Femur (tissue), 1 donor: ENCODE measurements at places on chromosomes 11 and 22.

DNA sequence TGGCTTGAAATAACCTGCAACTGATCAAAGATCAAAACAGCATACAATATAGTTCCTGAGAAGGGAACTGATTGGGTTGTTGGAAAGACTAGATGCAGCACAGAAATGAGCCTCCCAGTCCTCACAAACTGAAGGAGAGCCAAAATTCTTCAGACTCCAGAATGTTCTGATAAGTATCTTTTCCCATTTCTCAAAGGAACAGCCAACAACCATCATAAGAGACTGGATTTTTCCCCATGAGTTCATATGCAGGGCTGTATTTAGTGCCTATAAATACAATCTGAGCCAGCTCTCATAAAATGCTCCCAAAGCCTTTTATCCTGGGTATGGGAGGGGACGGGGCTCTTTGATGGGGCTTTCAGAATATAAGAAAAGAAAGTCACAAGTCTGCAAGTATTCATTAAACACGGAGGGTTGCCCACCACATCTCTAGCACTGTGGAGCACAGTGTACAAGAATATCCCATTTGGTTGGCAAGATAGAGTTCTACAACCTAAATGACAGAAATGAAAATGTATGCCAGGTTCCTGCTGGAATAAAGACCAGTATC, 50.7 kb upstream of the LYVE1 start:
- DNase-seq, result no peak

GRCh38 chr11:130671801-130672700, 223.6 kb downstream of the ADAMTS15 start:
- DNase-seq, result peak; percentile 95

- peak; percentile 27 for DNase-seq
Measured at GRCh38 chr11:728901-729491, 18.3 kb upstream of the TALDO1 start.

DNA sequence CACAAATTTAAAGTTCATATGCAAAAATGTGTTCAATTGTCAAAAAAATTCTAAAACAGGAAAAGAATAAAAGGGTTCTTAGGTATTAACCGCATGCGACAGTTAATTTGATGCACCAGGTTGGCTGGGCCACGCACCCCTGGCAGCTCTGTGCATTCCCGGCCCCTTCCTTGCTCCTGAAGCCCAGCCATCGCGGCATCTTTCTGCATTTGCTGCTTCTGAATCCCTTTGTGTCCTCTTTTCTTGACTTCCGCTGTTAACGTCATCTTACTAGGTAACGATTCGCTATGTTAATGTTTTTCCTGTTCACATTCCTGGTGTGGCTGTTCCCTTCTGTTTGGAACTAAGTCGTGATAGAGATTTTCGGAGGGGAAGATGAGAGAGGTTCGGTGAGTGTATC, 7.9 kb upstream of the KLHDC7B start:
- no peak for DNase-seq

GRCh38 chr11:67269401-67270255, 3.4 kb downstream of the GRK2 start:
- DNase-seq, result peak; percentile 30

DNA sequence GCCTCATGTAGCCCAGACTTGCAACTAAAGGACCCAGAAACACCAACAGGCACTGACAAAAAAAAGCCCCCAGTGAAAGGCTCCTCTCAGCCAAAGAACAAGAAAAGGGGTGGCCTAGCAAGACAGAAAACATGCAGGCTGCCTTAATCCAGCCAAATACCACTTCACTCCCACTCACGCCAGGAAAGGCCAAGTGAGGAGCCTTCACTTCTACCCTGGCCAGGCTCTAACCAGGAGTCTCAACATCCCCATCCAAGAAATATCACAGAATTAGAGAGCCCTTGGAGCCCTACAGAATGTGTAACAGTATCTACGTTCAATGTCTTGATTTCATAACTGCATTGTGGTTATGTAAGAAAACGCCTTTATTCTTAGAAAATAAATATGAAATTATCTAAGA, 149.0 kb downstream of the APOL5 start:
- DNase-seq, result no peak

DNA sequence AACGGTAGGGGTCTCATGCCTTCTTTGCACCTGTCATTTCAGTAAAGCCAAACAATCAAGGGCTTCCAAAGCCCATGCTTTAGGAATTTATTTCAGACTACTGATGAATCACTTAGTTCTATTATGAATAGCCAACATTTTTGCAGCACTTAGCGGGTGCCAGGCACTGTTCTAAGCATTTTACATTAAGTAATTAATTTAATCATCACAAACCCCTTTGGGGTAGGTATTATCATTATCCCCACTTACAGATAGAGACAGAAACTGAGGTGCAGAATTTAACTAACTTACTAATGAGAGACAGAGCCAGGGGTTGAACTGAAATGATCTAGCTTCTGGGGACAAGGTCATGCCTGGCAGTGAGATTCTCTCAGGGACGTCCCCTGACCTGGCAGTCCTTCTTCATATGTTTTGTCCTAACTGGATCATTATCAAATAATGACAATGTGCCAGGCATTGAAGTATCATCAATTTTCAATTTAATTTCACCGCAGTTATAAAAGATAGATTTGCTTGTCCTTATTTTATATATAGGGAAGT, 31.7 kb upstream of the NAV2 start:
- DNase-seq, result no peak

- DNase-seq, result no peak
Measured at GRCh38 chr11:77660947-77661346, 23.4 kb upstream of the CLNS1A start.

DNA sequence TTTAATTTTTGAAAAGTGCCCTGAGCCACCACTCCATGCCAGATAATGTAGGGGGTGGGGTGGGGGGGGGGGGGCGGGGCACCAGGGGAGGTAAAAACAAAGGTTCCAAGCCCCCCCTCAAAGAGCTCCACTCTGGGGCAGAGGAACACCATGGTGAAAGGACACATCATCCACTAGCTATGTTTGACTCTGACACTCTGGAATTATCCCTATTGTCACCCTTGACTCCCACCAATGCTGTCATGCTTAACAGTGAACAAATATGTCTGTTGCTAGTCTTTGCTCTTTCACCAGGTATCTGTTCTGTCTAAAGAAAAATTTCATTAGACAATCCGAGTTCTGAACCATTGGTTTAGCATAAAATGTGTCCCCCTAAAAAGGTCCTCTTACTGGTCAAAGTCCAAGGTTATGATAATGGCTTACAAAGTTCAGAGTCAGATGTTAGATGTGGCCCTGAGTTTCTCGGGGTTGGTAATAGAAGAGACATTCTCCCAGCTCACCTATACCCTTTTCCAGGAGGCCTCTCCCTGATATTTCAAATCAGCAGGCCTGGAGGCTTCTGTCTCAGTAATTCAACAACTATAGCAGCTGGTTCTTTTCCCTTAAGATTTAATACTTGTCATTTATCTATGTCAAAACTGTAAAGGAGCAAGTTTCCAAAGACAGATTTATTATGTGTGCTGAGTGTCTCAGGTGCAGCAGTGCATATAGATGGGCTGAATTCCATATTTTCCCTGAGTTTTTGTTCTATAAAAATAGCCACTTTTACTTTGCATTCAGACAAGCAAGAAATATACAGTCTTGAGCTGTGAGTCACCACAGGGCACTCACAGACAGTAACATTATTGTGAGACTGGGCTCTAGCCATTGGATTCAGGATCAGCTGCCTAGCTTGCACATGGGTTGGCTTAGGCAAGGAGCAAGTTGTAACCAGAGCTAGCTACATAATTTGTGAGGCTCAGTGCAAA, 174.1 kb downstream of the CSNK2A3 start:
- peak; percentile 64 for DNase-seq

- DNase-seq, result no peak
Measured at GRCh38 chr11:85935751-85936150, 80.6 kb downstream of the CCDC83 start.

GRCh38 chr11:94196363-94196762, 67.7 kb downstream of the PANX1 start:
- no peak for DNase-seq

GRCh38 chr11:20668844-20669819, at the start of gene NELL1:
NELL1 (plus strand) TSS chr11:20669586.
- DNase-seq, result no peak

DNA sequence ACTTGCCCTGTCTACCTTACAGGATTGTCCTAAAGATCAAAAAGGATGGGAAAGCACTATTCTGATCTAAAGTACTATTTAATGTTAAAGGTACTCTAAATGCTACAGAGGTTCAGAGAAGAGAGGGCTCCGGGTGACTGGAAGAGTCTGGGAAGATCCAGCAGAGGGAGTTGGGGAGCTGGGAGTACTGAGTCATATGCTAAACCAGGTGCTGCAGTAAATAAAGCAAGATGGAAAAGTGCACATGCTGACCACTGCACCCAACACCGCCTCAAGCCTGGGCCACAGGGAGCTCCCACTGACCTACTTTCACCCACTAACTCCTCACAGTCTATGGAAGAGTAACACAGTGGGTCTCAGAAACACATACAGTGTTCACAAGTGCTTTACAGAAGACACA, 49.3 kb downstream of the WT1 start:
- no peak for DNase-seq

DNA sequence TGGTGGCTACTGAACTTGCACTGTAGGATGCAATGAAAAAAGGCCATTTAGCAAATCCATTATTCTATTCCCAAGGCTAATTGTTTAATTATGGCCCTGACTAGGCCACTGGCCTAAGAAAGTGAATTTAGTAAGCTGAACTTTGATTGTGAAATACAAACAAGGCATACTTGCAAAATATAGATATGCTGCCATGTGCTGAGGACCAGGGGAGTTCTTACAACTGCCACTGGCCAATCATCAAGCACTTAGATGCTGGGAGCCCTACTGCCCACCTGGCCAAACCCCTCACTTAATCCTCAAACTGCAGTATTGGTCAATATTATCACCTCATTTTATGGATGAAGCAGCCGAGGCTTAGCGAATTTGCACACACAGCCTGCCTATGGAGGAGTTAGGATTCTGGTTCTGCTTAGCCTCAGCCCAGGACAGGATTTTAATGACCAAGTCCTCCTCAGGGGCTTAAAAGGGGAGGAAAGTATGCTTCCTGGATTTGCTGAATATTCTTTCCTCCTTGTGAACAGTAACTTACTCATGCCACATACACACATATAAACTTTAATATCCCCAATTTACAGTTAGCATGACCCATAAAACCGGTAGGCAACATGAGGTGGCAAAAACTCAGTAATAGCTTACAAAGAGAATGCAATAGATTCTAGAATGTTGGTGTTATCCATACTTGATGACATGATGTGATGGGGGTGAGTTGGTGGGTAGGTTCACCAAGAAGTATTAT, 39.3 kb downstream of the CD44 start:
- DNase-seq, result no peak

DNA sequence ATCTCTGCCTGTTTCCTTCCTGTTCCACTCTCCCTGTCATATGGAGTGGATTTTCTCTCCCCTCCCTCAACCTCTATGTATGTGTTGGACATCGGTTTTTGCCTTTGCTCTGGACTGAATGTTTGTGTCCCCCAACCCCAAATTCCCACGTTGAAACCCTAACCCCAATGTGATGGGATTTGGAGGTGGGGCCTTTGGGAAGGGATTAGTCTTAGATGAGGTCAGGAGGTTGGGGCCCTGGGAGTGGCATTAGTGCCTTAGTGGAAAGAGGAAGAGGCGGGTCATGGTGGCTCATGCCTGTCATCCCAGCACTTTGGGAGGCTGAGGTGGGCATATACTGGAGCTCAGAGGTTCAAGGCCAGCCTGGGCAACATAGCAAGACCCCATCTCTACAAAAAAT, 11.6 kb downstream of the TP53AIP1 start:
- DNase-seq, result no peak

- DNase-seq, result peak; percentile 83
Measured at GRCh38 chr22:46798366-46799350, 36.2 kb downstream of the TBC1D22A start.

- DNase-seq, result no peak
Measured at GRCh38 chr11:27991736-27992135, 116.2 kb downstream of the KIF18A start.

DNA sequence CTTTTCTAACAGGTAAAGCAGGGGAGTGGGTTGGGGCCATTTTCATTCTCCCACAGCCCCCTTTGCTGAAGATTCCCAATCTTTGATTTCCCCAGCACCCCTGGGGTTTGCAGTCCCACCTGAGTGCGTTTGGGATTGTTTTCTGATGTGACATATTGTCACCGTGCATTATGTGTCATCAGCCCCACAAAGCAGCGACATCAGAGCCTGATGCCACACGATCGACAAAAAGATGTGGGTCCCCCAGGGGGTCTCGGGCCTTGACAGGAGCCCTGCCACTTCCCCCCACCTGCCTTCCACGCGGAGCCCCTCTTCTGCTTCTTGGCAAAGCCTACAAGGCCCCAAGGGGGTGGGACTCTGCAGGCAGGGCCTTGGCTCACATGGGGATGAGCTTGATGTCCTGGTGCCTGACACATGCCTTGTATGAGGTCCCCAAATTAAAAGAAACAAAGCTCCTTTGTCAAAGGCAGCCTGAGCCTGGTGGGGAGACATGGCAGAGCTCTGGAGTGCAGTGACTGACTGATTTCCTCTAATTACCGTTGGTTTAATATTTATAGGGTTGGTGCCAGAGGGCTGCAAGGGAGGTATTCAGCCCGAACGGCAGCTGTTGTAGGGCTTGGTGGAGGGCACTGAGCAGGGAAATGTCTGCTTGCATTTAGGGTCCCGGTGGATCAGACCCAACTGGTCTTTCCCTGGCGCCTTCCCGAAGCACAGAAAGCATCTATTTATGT, 149.2 kb downstream of the MIAT start:
- DNase-seq, result no peak

DNA sequence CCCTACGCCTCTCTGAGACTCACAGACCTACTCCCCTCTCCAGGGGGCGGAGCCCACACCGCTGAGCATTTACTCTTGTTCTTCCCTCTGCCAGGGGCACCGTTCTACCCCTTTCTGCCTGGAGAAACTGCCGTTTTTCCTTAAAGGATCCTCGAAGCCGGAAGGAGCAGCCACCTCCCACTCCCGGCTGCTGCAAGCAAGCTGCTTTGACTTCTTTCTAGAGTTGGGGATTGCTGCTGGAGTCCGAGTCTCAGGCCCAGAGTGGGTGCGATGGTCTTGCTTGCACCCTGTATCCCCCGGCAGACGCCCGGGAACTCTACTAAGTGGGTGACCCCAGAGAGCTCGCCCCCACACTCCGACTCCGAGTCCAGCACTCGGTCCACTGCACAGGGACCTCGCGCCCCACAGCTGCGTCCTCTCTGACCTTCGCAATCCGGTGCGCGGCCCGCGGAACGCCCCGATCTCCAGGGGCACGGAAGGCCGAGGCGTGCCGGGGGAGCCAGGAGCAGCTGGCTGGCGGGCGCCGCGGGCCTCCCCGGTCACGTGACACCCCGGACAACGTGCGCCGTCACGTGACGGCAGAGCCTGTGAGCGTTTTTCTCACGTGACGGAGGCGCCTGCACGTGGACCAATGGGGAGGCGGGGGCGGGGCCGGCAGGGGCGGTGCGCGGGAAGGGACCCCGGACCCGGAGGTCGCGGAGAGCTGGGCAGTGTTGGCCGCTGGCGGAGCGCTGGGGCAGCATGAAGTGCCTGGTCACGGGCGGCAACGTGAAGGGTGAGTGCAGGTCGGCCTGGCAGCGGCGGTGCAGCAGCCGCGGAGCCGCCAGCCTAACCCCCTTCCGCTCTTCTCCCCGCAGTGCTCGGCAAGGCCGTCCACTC, at the start of gene RAD9A:
Gene RAD9A, plus strand, starts transcription at position 683 of the 879 bp plus-strand sequence. Its CDS starts 59 bp downstream, at position 742.
- peak; percentile 96 for DNase-seq

- DNase-seq, result no peak
Measured at GRCh38 chr11:15589070-15589626, 474.4 kb downstream of the INSC start.
